ENCODE measurements at places on chromosomes 12 and 14.

DNA sequence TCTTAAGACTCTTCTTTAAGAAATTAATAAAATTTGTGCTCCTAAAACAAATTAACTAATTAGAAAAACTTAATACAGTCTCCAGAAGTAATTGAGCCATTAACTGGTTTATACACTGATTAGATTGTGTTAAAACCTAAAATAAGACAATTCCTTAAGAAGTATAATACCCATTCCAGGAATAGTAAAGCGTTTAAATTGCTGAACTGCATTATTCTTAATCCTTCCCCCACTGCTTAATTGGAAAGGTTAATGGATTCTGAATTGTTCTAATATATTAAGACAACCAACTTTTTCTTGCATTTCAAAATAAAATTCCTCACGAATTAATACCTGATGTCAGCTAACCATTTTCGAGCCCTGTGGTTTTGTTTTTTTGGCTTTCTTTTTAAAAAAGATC, 128.4 kb downstream of the KICS2 start:
- no peak for DNase-seq

GRCh38 chr14:67512463-67513310, 20.4 kb upstream of the PLEKHH1 start:
- DNase-seq: no peak

DNA sequence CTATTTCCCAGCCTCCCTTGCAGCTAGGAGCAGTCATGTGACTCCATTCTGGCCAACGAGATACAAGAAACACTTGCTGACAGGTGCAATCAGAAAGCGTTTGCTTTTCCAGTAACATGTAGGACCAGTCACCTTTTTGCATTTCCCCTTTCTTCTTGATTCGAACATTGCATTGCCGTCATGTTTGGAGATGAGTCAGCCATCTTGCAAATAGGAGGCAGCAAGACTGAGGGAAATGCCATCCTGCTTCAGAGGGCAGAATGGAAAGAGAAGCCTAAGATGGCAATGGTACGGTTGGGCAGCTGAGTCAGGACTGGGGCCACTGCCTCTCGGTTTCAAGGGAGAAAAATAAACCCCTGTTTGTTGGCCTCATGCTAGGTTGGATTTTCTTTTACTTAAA, 34.5 kb upstream of the GPR132 start:
- DNase-seq: no peak

DNA sequence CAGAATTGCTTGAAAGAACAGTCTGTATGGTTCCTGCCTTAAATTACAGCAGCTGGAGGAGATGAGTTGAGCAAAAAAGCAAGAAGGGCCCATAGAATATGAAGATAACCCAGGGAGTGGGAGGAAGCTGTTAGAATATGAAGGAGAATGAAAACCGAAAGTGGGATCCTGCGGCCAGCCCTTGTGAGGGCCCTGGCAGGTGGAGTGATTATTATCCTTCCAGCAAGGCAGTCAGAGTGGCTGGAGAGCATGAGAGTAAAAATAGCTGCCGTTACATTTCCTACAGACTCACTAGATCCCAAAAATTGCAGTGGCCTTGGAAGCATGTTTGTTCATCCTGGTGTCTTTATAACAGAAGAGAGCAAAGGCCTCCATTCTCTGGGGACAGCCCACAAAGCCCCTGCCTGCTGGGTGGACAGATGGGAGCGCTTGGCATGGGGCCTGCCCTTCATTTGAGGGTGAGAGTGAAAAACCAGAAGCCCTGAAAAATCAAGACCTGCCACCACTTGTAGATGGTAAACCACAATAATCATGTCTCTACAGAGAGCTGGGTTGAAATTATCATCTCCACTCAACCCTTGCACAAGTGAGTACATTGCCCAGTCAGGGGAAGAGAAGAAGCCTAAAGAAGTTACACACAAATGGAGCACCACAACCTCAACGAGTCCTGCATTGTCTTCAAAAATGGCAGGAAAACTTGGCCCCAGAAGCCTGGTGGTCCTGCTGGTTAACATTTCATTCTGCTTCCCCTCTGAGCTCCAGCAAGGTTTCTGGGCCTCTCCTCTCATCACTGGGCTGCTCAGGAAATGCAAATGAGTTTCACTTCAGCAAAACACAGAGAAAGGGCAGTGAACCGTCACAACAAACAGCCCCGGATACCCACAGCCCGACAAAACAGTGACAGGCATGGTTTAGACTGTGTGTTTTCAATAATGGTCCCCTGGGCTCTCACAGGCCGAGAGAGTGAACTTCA, 20.5 kb downstream of the ZDHHC22 start:
- DNase-seq: peak; percentile 54

DNA sequence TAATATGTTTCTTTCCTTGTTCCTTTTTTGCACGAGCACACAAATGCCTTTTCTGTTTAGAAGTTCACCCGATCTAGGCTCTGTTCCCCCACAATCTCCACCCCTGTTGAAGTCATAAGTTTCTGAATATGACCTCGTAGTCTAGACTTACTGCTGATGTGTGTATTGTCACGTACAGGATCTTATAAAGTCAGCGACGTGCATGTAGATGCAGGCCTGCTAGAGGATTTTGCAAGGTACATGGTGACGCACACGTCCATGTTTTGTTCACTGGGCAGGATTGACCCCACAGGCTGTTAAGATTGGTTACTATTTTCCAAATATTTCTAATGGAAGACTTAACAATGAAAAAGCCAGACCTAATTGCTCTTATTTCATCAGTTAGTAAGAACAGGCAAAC, 46.2 kb upstream of the CCDC91 start:
- no peak for DNase-seq

DNA sequence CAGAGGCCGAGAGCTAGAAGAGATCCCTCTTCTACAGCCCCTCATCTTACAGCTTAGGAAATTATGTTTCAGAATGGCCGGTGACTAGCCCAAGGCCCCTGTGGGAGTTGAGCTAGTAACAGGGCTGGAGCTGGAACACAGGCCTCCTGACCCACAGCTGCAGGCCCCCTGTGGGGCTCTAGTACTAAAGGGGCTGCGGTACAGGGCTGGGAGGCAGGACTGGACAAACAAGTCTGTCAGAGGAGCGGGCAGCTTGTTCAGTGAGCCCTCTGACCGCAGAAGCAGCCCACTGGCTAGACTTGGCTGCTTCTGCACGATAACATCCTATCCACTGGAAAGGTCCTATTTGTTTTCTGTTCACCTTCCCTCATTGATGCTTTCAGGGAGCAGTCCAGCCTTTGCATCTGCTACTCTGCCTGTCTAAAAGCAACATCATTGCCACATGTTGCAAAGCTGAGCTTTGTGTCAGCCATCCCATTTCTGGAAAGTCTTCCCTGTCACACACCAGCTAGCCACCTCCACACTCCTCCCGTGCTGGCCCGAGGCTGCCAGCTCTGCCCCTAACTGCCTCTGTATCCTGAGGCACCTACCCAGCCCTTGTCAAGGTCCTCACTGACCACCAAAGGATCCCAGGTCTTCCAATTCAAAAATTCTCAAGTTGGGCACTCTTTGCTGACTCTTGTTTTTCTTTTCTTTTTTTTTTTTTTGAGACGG, 10.2 kb downstream of the PSMC1 start:
- no peak for DNase-seq

DNA sequence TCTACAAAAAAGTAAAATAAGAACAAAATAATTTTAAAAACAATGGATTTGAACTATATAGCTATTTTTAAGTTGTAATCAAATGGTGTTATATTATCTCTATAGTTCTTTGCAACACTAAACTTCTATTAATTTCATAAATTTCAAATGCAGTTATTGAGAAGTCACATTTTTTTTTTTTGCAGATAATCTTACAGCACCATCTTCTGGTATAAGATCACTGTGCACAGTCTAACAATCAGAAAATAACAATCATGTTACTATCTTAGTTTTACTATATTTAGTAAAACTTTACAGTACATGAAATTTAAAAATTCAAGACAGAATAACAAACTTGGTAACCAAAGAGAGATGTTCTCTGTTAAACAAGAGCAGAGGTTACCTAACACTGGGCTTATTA, 40.6 kb downstream of the GXYLT1 start:
- DNase-seq: no peak

- DNase-seq: no peak
Observed at GRCh38 chr14:96683562-96684289, 113.5 kb upstream of the VRK1 start.

GRCh38 chr12:3973973-3974644, 100.9 kb upstream of the PARP11 start:
- no peak for DNase-seq

- no peak for DNase-seq
Observed at GRCh38 chr12:79514730-79515529, 175.8 kb downstream of the PAWR start.

DNA sequence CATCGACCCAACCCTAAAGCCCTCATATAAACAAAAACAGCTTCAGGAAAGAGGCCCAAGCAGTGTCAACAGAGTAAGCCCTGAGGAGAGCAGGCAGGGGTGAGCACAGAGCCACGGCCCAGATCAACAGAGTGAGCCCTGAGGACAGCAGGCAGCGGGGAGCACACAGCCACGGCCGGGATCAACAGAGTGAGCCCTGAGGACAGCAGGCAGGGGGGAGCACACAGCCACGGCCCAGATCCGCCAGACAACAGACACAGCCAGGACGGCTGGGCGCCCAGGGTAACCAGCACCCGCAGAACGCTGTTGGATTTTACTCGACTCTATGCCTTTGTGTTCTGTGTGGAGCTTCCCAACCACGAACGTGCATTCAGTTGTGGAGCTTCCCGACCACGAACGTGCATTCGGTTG, 15.0 kb downstream of the CCDC85C start:
- DNase-seq: no peak

DNA sequence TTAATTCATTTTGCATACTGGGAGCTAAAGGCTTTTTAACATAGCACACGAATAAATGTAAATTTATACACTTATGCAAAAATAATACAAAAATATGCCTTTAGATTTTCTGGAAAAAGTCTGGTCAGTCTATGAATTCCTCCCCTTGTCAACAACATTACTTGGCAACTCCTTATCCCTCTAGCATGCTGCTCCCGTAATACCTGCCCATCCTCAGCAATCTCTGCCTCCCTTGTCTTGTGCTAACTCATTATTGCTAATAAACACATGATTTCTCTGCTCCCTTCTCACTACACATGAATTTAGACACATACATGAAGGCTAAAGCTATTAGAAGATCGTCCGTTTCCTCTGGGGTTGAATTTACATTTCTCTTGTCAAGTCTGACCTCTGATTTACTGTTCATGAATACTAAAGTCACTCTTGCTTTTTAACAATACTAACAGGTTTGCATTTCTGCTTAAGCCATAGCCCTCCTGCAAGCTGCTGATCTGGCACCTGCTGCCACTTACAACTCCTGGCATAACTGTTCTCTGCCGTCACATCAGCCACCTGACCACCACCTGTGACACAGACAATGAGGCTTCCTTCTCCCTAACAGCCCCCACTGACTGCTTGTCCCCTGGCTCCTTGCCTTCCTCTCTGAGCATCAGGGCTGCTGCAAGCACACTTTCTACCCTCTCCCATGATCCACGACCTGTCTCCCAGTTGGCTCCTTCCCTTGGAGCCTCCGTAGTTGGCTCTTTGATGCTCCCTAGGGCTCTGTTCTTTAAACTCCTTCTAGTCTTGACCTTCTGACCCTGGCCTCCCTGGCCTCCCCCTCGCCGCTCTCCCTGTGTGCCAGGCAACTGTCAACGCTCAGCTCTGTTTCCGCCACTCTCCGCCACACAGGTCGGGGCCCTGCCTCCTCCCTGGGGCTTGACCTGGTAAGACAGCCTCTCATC, 177.6 kb downstream of the CALM1 start:
- DNase-seq: no peak

DNA sequence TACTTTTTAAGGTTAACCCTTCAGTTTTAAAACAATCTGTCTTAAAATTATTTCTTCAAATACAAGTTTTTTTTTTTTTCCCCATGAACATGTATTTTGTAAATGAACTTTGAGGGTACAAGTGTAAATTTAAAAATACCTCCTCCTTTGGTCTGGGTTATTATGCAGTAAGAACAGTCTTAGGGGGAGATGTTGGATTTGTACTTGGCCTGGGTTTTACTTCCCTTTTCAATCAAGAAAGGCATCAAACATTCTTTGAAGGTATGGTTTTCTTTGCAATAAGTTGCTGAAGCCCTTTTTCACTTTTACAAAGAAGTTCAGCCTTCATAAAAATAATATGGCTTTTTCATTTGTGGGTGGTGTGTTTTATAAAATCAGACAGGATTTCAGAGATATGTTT, 20.5 kb downstream of the WBP11 start:
- no peak for DNase-seq

DNA sequence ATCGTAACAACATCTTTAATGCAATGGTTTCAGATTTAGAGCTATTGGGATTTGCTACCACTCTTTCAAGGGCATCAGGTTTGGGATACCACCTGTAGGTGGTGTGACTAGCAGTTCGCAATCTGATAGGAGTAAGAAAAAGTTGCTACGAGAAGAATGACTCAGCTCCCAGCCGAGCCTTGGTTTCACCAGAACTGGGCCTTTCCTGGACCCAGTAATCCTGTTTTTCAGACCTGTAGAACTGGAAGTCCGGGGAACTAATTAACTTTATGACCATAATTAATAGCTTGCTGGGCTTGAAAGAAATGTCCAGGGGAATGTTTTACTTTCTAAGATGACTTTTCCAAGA, 770 bp downstream of the ABHD4 start:
- peak; percentile 5 for DNase-seq

DNA sequence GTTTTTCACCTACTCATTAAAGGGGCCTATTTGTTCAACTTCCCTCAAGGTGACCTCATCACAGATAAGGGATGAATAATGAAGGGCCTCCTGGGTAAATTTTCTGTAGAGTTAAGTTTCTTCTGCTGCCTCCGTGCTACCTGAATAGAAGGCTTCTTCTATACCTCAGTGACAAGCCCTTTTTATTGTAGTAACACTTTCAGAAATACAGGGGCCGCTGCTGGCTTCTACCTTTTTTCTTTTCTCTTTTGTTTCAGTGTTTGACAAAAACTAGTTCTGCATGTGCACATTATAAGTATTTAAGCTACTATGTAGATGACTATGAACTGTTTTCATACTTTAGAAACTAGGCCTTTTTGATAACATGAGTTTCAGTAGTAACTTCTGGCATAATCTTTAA, 207.0 kb downstream of the NAV3 start:
- no peak for DNase-seq

GRCh38 chr14:58466459-58466858, 38.9 kb downstream of the KIAA0586 start:
- no peak for DNase-seq

GRCh38 chr14:22974530-22975313, 7.6 kb downstream of the AJUBA start:
- DNase-seq: no peak

DNA sequence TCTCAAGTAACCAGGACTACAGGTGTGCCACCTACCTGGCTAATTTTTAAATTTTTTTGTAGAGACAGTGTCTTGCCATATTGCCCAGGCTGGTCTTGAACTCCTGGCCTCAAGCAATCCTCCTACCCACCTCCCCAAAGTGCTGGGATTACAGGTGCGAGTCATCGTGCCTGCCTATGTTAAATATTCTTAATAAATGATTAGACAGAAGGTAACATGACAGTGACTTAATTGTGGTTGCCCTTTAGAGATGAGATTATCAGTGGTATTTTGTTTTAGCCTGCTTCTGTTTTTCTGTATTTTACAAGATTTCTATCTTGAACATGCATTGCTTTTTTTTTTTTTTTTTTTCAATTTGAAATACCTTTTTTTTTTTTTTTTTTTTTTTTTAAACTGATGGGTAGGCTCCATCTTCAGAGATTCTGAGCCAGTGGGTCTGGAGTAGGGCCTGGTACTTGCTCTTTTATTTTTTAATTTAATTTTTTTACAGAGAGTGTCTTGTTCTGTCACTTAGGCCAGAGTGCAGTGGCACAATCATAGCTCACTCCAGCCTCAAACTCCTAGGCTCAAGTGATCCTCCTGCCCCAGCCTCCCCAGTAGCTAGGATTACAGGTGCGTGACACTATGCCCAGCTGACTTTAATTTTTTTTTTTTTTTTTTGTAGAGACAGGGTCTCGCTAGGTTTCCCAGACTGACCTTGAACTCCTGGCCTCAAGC, 88.4 kb downstream of the BORCS5 start:
- no peak for DNase-seq

Measured in activated gamma-delta T cell treated with Interleukin-2 at 50 U/mL for 16 hours (primary cell).